ENCODE measurements at places on chromosomes 5 and 9.

GRCh38 chr5:28523888-28524635, 1485.7 kb upstream of the CDH9 start:
- no peak for DNase-seq

GRCh38 chr9:136407911-136408310, 2.5 kb downstream of the ENTR1 start:
- DNase-seq, result no peak

GRCh38 chr5:102511666-102512065, 12.9 kb upstream of the SLCO6A1 start:
- DNase-seq, result no peak

DNA sequence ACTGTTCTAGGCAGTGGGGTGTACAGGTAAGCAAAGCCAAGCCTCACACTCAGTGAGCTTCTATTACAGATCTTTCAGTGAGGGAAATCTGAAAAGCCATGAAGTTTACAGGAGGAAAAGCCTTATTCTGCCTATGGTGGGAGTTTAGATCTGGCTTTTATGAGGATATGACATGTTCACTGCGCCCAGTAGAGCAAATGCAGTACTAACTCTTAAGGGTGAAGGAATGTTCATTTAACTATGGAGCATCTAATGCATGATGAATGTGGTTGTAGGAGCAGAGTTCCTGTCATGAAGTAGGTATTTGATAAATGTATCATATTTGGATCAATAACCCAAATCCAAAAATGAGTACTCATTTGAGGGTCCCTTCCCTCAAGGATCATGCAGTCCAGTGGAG, 230.2 kb upstream of the PAPPA start:
- no peak for DNase-seq

DNA sequence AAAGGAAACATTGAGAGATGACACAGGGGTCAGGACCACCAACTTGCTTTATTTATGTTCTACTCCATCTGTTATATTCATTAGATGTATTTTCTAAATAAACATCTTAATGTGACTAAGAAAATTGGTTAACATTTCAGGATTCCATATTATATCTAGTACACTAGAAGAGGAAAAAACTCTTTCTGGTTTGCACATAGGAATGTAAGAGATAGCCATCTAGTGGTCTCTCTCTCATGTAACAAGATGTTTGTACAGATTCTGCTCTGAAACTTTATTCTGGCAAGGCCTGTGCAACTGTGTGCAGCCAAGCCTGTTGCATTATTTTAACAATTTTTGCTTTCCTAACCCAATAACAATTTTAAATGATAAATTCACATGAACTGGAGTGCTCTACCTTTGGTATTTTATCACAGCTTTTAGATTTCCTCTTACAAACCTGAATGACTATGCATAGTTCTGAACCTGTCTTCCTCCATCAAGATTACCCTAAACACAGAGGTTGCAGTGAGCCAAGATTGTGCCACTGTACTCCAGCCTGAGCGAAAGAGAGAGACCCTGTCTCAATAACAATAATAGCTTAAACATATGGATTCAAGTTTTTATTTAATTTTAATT, 148.2 kb downstream of the GIN1 start:
- no peak for DNase-seq

DNA sequence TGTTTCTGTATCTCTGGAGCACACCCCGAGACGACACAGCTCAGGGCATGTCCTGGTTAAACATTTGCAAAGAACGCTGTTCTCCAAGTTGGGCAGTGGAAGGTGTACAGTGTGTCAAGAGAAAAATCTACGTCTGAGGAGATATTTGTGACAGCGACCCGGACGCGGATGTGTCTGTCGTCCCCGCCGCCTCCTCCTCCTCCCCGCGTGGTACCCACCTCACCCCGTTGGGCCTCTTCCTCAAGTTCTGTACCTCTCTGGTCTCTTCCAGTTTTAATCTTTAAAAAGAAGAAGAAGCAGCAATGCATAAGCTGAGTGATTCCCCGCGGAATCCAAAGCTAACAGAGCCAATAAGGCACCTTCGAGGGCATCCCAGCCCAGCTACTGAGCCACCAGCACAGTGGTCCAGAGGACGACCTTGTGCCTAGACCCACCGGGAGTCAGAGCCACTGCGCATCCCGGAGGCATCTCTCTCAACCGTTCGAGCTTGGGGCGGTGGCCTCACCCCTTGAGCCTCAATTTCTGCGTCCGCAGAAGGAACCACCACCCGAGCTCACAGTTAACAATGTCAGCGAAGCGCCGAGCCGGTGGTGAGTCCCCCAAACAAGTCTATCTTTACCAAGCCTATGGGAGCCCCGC, 467 bp downstream of the C9orf78 start:
- DNase-seq, result peak; percentile 44

DNA sequence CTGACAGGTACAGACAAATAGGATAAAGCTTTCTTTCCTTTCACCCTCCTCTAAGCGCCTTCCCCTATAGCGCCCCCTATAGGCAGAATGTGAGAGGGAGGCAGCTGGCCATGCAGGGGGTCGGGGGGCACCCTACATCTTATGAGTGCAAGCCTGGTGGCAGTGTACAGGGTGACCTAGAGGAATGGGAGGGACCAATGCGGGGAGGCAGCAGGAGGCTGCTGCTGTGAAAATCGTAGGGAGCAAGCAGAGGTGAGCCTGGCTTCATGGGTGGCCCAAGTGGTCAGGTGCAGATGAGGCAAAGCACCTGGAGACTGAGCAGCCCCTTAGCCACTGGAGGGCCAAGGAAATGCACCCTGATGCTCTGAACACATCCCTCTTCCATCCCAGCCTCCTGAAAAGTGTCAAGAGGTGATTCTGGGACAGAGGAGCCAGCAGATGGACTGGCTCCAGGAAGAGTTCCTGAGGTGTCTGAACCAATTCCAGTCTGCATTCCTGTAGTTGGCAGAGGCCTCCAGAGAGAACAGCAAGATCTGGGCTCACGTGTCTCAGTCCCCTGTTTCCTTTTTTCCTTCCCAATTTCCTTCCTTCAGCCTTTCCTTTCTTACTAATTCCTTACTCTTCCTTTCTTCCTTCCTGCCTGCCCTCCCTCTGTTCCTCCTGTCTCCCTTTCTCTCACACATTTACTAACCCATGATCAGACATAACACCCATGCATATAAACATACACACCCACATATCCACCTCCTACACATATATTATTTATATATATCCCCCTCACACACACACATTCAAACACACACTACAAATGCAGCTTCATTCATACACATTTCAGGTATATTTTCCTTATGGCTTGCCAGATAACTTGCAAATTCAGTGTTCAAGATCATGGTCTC, 32.8 kb upstream of the GALNT10 start:
- no peak for DNase-seq

GRCh38 chr9:136514022-136514714, 31.3 kb upstream of the SEC16A start:
- DNase-seq, result no peak

DNA sequence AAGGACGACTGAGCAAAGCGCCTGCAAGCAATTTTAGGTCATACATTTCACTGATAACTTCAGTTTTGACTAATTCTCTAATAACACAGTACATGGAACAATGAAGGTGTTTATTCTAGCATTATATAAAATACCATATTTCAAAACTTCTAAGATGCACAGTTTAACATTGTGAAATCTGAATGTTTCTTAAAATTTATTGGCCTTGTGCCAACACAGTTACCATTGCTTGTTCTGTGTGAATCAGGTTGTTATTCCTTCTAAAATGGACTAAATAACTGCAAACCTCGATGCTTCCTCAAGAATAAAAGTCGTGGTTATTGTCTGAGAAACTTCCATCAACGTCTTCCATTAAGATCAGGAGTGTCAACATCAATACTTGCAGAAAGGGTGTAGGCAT, 8.0 kb downstream of the MCC start:
- DNase-seq, result no peak

- DNase-seq, result no peak
Observed at GRCh38 chr5:74433255-74433895, 207.2 kb downstream of the ENC1 start.

GRCh38 chr5:169697511-169697890, 60.4 kb downstream of the DOCK2 start:
- DNase-seq, result no peak

DNA sequence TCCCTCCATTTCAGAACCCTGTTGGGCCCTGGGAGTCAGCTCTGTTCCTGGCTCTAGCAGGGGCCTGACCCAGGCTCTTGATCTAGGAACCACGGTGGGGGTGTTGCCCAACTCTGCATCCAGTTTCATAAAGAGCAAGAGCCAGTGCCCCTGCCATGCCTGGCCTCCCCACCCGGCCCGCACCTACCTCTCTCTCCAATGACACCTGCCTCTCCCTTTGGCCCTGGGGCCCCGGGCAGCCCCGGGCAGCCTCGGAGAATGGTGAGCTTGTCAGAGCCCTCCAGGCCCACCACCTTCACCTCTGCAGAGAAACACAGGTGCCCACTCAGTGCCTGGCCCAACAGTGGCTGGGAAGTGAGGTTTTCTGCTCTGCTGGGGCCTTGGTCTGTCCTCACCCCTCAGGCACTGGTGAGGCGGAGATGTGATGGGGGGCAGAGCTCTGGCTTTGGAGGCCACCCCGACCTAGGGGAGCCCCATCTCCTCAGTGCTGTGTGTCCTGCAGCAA, 1.5 kb downstream of the FCN1 start:
- no peak for DNase-seq
